ENCODE measurements at places on chromosomes 3 and 15. TPM values are rescaled to one million over a fixed set of nuclear protein-coding genes. Genes with fewer than 3 reads are reported as not detected.

DNA sequence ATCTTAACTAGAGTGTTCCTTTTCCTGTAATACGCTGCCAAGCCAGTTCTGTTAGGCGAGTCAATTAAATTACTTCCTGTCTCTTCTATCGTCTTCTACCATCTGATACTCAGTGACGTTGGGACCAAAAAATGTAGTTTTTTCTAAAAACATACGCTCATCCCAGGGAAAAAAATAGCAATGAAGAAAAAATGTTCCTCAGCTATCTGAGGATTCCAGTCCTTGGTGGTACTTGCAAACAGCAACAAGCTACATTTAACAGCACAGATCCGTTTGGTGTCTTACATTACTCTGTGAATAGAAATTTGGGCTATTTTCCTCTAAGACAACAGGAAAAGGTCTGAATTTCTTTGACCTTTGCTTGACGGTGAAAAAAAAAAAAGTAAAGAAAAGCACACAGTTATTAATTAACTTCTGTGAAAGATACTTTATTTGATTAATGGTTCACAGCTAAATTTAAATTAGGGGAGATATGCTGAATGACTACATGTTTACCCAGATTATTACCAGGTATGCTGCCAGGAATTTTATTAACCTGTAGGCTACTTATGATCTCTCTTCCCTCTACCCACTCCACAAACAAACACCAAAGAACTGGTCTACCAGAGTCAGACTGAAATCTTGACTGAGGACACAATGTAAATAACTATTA is 254.4 kb upstream of the ZPLD1 start:
- no peak for DNase-seq
- no peaks in the 10 kb centered on the region for H3K36me3 ChIP-seq
- H3K4me1 ChIP-seq, result peaks cover 3% of the 10 kb centered on the region
- H3K4me3 ChIP-seq, result no peak overlapping the region

- H3K36me3 ChIP-seq, result no peaks in the 10 kb centered on the region
- H3K4me1 ChIP-seq, result no peaks in the 10 kb centered on the region
- no peak overlapping the region for H3K4me3 ChIP-seq
- no peaks in the 10 kb centered on the region for H3K27me3 ChIP-seq
- no peak overlapping the region for H3K27ac ChIP-seq
These were observed 229.6 kb upstream of the WNT5A start for GRCh38 chr3:55716611-55717225.

Gene EPHB1
- 0.74 TPM for total RNA-seq

DNA sequence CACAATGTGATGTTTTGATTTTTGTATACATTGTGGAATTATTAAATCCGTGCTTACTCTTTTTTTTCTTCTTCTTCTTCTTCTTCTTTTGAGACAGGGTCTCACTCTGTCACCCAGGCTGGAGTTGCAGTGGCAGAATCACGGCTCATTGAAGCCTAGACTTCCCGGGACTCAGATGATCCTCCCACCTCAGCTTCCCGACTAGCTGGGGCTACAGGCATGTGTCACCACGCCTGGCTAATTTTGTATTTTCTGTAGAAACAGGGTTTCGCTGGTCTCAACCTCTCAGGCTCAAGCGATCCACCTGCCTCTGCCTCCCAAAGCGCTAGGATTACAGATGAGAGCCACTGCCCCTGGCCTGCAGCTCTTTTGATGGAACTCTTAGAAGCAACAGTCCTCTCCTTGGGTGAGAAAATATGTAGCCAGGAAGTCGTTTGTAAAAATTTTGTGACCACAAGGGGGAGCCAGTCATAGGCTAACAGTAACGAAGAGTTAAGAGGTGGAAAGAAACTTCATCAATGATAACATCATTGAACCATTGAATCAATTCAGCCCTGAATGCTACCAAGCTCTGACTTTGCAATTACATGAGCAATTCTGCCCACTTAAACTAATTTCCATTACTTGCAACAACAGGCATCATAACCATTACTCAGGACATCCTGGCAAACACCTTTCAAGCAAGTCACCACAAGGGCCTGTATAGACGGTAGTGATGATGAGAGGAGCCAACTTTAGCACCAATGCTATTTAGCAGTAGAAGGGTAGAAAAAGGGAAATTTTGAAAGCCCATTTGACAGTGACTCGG is 16.7 kb upstream of the CMTM7 start:
- DNase-seq, result peak; percentile 82
- no peaks in the 10 kb centered on the region for H3K36me3 ChIP-seq
- no peak overlapping the region for H3K4me3 ChIP-seq
- no peak overlapping the region for H3K27ac ChIP-seq
- H3K27me3 ChIP-seq, result no peaks in the 10 kb centered on the region
- no peaks in the 10 kb centered on the region for H3K4me1 ChIP-seq

DNA sequence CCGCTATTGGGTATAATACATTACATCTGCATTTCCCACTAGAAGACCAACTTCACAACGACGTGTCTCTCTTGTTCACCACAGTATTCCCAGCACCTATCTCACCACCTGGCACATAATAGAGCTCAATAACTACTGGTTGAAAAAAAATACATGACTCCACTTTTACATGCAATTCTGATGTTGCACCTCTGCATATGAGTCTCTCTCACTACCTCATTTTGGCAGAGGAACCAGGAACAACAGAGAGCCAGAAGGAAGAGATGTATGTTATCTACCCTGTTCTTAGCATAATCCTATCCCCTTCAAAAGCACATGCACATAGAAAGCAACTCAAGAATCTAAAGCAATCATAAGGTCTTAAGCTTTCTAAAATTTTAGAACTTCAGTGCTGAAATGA is 61.6 kb downstream of the SHQ1 start:
- no peaks in the 10 kb centered on the region for H3K27me3 ChIP-seq
- H3K4me1 ChIP-seq, result no peaks in the 10 kb centered on the region
- no peaks in the 10 kb centered on the region for H3K36me3 ChIP-seq
- H3K4me3 ChIP-seq, result no peak overlapping the region
- DNase-seq, result no peak

Gene SENP5
- total RNA-seq, result 22.0 TPM

Gene ZNF662
- 5.5 TPM for total RNA-seq

DNA sequence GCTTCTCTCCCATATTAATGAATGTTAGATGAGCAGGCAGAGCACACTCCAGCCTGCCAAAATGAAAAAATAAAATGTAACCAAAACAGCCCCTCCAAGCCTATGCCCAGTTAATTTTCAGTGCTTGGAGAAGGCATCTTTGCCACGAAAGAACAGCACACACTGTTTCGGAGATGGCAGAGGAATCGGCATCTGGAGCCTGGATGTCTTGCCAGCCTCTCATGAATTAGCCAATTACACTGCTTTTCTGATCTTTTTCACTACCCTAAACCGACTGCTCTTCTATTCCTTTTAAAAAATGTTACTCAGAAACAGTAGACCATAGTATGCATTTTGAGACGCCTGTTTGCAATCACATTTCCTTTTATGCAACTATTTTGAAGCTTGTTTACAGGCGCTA is 249.6 kb downstream of the TLE3 start:
- H3K4me1 ChIP-seq, result no peaks in the 10 kb centered on the region
- no peaks in the 10 kb centered on the region for H3K27me3 ChIP-seq
- no peak overlapping the region for H3K4me3 ChIP-seq
- DNase-seq, result no peak
- no peak overlapping the region for H3K27ac ChIP-seq

Gene PRSS50
- not detected for total RNA-seq

Gene GPR87
- not detected for total RNA-seq

GRCh38 chr3:118116991-118117390 is 917.7 kb downstream of the IGSF11 start:
- no peak for DNase-seq
- H3K27ac ChIP-seq, result no peak overlapping the region

GRCh38 chr3:17583530-17583929 is 158.9 kb downstream of the TBC1D5 start:
- no peak for DNase-seq
- no peaks in the 10 kb centered on the region for H3K4me1 ChIP-seq
- no peaks in the 10 kb centered on the region for H3K27me3 ChIP-seq
- no peak overlapping the region for H3K27ac ChIP-seq
- H3K4me3 ChIP-seq, result no peak overlapping the region

DNA sequence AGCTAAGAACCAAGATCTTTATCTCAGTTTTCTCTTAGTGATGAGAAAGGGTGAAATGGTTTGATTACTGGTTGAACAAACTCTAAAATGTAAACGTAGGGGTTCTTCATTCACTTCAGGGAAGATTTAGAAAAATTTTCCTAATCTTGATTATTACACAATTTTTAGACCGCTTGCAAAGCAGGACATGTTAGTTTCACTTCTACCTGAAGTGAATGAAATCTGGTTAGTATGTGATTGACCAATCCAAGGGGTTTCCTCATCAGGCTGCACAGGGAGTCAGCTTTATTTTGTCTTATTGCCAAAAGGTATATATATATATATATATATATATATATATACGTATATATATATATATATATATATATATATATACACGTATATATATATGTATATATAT is 740.4 kb downstream of the TUSC7 start:
- no peaks in the 10 kb centered on the region for H3K27me3 ChIP-seq
- no peak for DNase-seq
- no peaks in the 10 kb centered on the region for H3K36me3 ChIP-seq
- no peaks in the 10 kb centered on the region for H3K4me1 ChIP-seq
- H3K4me3 ChIP-seq, result no peak overlapping the region
- H3K27ac ChIP-seq, result no peak overlapping the region

DNA sequence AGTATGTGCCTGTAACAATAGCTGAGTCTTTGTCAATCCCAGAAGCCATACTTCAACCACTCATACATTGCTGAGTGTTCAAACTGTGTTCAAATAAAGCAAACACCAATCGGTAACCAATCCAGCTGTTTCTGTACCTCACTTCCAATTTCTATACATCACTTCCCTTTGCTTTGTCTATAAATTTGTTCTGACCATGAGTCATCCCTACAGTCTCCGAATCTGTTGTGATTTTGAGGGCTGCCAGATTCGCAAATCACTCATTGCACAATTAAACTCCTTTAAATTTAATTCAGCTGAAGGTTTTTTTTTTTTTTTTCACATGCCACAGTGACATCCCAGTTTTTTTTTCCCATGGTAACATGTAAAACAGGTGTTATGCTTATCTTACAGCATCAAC is 870.3 kb downstream of the NAALADL2 start:
- H3K36me3 ChIP-seq, result no peaks in the 10 kb centered on the region
- H3K4me1 ChIP-seq, result no peaks in the 10 kb centered on the region
- no peak for DNase-seq

Gene TEX55
- not detected for total RNA-seq

GRCh38 chr3:46656778-46657556 is 36.5 kb downstream of the ALS2CL start:
- H3K36me3 ChIP-seq, result no peaks in the 10 kb centered on the region
- DNase-seq, result peak; percentile 12
- no peaks in the 10 kb centered on the region for H3K4me1 ChIP-seq

DNA sequence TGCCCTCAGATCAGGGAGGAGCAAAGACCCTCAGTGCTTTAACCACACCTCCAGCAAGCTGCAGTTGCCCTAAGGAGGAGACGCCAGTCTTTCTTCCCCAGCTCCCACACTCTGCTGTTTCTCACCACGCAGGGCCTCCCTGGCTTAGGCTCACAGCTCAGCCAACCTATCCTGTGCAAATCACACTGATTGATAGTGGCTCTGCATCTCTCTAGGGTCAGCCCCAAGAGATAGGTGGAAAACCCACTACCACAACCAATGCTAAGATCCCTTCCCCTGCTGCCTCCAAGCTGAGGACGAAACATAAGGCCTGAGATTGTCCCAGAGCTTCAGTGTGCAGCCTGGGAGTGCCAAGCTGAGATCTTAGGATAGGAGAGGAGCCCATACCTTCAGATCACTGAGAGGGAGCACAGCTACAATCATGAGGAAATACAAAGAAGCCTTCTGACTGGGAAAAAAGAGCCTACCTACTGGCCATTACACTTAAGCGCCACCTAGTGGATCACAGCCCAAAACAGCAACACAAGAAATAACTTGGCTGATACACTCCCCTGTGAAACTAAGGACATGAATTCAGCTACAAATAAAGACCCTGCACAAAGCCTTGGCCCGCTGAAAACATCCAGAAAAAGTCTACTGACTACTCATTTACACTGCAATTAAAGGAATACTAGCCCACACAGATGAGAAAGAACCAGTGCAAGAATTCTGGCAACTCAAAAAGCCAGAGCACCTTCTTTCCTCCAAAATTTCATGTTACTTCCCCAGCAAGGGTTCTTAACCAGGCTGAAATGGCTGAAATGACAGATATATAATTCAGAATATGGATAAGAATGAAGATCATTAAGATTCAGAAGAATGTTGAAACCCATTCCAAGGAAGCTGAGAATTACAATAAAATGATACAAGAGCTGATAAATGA is 271.5 kb upstream of the DCBLD2 start:
- no peak overlapping the region for H3K27ac ChIP-seq
- DNase-seq, result peak; percentile 44
- H3K36me3 ChIP-seq, result no peaks in the 10 kb centered on the region
- H3K4me3 ChIP-seq, result no peak overlapping the region
- H3K4me1 ChIP-seq, result no peaks in the 10 kb centered on the region

GRCh38 chr3:155326244-155326643 is 32.8 kb upstream of the STRIT1 start:
- no peaks in the 10 kb centered on the region for H3K27me3 ChIP-seq
- no peaks in the 10 kb centered on the region for H3K36me3 ChIP-seq
